ENCODE measurements at places on chromosomes 7 and 10.

DNA sequence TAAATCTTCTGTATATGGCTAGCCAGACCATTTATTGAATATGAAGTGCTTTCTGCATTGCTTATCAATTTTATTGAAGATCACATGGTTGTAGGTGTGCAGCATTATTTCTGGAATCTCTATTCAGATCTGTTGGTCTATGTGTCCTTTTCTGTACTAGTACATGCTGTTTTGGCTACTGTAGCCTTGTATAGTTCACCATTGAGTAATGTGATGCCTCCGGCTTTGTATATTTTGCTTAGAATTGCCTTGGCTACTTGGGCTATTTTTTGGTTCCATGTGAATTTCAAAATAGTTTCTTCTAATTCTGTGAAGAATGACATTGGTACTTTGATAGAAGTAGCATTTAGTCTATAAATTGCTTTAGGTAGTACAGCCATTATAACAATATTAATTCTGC is 1187.2 kb downstream of the XPNPEP1 start:
- no peak for DNase-seq

GRCh38 chr7:18312482-18312881 is 183.1 kb upstream of the HDAC9 start:
- DNase-seq, result no peak

DNA sequence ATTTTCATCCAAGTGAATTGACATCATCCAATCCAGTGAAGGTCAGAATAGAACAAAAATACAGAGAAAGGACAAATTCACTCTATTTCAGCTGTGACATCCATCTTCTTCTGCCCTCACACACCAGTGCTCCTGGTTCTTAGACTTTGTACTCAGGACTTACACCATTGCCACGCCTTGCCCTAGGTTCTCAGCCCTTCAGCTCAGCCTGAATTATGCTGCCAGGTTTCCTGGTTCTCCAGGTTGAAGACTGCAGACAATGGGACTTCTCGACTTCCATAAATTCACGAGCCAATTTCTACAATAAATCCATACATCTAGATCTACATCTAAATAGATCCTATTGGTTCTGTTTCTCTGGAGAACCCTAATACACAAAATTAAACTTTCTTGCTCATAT is 181.2 kb upstream of the KCND2 start:
- no peak for DNase-seq

- no peak for DNase-seq
These were observed 48.8 kb downstream of the GLCCI1 start for GRCh38 chr7:8017423-8017822.

GRCh38 chr10:1327759-1328158 is 271.6 kb downstream of the WDR37 start:
- no peak for DNase-seq

- no peak for DNase-seq
These were observed 133.4 kb downstream of the LRRC4 start for GRCh38 chr7:127897704-127898454.

DNA sequence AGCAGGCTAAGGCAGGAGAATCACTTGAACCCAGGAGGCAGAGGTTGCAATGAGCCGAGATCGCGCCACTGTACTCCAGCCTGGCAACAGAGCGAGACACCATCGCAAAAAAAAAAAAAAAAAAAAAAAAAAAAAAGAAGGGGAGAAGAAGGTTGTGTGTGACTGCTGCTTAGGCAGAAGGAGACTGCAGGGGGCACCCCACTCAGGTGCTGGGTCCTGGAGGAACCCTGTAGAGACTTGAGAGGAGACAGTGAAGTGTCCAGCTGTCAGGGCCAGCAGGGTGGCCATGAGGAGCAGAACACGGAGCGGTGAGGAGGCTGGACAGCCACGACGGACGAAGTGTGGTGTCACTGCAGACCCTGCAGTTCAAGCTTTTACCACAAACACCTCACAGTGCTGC is 99.0 kb upstream of the NMT2 start:
- DNase-seq, result no peak

GRCh38 chr10:47256751-47257336 is 43.2 kb upstream of the GDF10 start:
- no peak for DNase-seq

DNA sequence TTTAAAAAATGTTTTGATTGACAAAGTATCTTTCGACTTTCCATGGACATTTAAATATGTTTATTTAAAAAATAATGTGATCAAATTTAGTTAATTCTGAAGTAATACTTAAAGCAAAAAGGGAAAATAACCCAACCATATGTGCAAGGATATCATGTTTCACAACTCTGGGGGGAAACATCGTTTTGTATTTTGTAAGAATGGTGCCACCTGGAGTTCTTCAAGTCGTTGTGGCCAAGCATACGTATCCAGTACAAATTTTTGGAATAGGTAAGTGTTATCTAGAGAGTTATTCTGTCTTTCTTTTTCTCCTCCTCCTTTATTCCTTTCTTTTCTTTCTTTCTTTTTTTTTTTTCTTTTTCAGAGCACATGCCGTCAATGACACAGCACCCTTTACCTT is 176.2 kb upstream of the CSTF2T start:
- DNase-seq, result no peak

- DNase-seq, result no peak
These were observed 28.8 kb downstream of the DENND10 start for GRCh38 chr10:119132521-119133345.

DNA sequence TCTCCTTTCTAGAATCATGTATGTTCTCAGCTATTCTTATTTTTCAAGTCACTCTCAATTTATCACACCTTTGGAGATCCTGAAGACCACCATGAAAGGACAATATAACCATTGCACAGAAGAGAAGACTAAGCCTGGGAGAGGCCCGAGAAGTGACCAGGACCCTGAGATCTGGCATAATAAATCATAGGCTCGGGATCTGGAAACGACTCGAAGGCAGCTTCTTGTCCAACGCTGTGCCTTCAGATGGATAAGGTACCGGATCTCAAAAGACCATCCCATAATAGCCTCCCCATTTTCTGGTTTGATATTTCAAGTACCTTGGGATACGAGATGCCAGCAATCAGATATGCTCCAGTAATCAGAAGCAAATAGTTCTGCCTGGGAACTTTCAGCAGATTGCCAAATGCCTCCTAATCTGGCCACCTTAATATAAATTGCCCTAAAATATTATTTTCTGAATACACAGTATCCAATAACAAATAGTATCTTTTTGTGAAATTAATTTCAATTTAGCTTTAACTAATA is 179.2 kb upstream of the ZMIZ1 start:
- no peak for DNase-seq

DNA sequence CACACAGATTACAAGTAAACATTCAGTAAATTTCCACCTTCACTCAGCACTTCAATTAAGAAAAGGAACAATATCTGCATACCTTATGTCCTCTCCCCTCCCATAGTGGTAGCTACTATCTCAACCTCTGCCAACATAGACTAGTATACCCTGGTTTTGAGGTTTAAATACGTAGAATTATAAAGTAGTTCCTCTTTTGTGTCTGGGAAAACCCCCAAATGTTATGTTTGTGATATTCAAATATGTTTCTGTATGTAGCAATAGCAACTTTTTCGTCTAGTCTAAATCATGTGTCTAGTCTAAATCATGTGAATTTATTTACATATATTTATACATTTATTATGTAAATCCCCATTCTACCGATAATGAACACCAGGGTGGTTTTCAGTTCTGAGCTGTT is 13.2 kb upstream of the CAMK2B start:
- no peak for DNase-seq

- DNase-seq, result no peak
These were observed 5.8 kb upstream of the UPP1 start for GRCh38 chr7:48083114-48083830.

DNA sequence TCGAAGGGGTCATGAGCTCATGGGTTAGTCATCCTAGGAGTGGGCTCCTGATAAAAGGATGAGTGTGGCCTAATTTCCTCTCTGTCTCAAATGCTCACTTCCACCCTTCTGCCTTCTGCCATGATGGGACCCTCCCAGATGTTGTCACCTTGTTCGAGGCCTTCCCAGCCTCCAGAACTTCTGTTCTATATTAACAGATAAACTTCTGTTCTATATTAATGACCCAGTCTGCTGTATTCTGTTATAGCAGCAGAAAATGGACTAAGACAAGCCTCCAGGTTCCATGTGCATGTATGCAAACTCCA is 583.2 kb downstream of the GLRX3 start:
- no peak for DNase-seq

- no peak for DNase-seq
These were observed 57.5 kb downstream of the CAMK1D start for GRCh38 chr10:12406764-12407400.

DNA sequence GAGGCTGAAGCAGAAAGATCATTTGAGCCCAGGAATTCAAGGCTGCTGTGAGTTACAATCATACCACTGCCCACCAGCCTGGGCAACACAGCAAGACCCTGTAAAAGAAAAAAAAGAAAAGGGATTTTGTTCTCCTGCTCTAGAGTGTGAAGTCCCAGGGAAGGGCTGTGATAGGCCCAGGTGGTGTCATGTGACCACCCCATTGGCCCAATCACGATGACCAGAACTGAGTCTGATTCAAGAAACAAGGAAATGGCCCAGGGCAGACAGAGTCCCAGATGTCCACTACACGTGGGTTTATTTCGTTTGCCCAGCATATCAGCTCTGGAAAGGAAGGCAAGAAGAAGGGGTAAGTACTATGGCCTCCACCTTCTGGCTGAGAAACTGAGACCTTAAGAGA is 81.3 kb upstream of the CUX1 start:
- no peak for DNase-seq

DNA sequence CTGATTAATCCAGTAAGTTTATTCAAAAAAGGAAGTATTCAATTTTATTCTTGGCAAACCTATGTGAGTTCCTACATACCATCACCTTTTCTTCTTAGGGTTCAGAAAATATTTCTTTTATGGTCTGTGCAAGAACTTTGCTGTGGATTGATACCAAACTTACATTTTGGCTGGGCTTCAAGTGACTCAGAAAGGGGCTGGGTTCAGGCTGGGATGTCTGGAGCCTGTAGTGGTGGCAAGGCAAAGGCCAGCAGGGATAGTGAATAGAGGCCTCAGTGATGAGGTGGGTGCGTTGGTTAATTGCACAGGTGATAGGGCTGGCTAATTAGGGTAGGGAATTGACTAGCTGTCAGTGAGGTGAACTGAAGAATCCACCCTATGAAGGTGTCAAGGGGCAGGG is 40.2 kb upstream of the ATXN7L1 start:
- DNase-seq, result no peak

DNA sequence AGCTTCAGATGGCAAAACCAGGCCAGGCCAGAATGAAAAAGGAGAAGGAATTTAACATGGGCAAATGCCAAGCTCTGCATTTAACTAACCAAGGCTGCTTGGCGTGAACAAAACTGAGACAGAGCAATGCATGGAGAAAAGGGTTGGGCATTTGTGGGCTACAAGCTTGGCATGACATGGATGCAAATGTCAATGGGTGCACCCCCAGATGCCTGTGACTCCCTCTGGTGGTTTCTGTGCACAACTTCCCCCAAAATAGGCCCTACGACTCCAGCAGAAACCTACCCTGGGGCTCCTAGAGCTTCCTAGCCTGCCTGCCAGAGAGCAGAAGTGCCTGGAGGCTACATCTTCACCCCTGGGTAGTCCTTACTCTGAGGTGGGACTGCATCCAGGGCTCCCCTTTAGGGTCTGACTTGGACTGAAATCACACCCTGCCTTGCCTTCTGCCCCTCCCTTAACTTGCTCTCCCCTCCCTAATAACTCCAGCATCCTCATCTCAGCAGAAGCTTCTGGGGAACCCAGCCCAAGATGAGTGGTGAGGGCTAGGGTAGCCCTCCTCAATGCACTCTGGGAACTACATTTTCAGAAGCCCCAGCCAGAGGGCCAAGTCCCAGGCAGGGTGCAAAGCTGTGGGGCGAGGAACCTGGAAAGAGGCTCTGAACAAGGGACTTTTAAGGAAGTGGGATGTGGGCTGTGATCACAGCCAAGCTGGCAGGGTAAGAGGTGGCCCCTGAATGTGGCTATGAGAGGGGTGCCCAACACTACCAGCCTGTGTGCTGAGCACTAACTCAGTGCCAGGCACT is 11.3 kb downstream of the GPRIN2 start:
- DNase-seq, result no peak

- DNase-seq, result peak; percentile 28
These were observed 15.8 kb upstream of the BNIP3 start for GRCh38 chr10:131997366-131998049.

DNA sequence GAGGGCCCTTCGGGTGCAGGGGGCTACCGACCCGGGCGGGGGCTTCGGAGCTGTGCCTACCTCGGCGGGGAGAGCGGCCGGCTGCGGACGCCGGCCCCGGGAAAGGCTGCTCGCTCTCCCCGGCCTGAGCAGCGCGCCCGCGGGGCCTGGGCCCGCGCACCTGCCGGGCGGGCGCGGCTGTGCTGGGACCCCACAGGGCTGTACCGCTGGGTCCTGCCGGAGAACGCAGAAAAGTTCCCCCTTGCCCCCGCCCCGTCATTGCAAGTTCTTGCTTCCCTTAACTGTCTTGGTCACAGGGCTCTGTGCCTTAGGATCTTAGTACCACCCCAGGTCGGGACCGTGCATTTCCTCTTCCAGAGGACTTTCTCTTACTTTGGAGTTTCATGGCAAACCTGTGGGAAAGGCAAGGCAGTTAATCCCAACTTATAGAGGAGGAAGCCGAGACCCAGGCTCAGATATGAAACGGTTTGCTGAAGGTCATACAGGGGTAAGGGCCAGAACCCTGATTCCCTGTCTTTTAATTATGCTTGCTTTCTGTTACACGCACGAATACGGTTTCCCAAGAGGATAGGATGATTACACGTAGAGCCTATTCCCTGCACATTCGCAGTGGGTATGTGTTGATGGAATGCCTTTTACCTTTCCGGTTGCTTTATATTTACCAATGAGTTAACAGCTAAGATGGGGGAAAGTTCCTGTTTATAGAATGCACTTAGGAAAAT is 652 bp downstream of the PCGF5 start:
- no peak for DNase-seq

GRCh38 chr7:50695026-50695425 is 87.7 kb downstream of the GRB10 start:
- no peak for DNase-seq

- no peak for DNase-seq
These were observed 221.0 kb upstream of the FZD1 start for GRCh38 chr7:91043186-91043585.

GRCh38 chr7:30524545-30524944 is 19.9 kb upstream of the GGCT start:
- DNase-seq, result no peak

DNA sequence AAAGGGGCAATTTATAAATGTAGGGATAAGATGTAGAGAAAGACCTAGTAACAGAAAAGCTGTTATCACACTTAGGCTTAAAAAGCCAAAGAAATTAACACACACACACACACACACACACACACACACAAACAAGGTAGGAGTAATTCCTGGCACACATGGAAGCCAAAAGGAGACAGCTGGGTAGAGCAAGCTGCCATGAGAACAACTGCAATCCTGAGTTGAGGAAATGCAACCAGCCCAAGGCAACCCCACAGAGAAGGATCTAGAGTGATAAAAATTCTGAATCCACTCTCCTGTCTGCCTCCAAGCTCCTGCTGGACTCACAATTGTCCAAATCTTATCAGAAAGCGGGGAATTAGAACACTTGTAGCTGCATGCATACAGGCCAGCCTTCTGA is 229.1 kb upstream of the DGKB start:
- DNase-seq, result no peak

GRCh38 chr7:138126928-138127327 is 50.7 kb downstream of the AKR1D1 start:
- no peak for DNase-seq

All from T1000 (cell line).